ENCODE measurements at places on chromosomes 4 and X. TPM values are rescaled to one million over a fixed set of nuclear protein-coding genes. Genes with fewer than 3 reads are reported as not detected.

GRCh38 chr4:38330936-38331335 lies 333.1 kb upstream of the KLF3 start:
- no peaks in the 10 kb centered on the region for H3K36me3 ChIP-seq
- H3K4me3 ChIP-seq: no peak overlapping the region
- no peak overlapping the region for H3K27ac ChIP-seq
- no peak for DNase-seq
- H3K4me1 ChIP-seq: peaks cover 40% of the 10 kb centered on the region

The USP17L11 gene
- total RNA-seq: not detected

GRCh38 chr4:106364282-106364681 lies 4.3 kb downstream of the GIMD1 start:
- H3K27ac ChIP-seq: no peak overlapping the region
- no peaks in the 10 kb centered on the region for H3K36me3 ChIP-seq
- no peak overlapping the region for H3K4me3 ChIP-seq
- H3K4me1 ChIP-seq: peaks cover 7% of the 10 kb centered on the region

The SOWAHD gene
- not detected for total RNA-seq

DNA sequence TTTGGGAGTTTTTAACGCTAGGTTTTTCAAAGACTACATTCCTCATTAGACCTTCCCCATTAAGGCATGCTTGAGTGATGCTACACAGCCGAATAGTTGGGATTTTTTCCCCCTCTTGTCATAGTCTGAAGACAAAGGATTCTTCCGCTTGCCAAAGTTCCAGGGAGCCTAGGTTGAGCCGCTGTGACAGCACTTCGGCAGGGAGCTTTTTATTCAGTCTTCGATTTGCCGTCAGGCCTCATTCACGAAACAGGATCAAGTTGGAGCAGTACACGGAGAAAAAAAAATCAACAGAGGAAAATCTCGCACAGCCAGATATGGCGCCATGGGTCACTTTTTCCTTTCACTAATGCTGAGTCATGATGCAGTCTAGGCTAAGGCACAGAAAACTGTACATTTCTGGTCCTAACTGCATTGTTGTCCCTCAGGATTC lies 24.3 kb downstream of the SHROOM3 start:
- DNase-seq: no peak
- no peaks in the 10 kb centered on the region for H3K36me3 ChIP-seq
- no peaks in the 10 kb centered on the region for H3K27me3 ChIP-seq
- no peak overlapping the region for H3K27ac ChIP-seq
- H3K4me3 ChIP-seq: no peak overlapping the region

The SUV39H1 gene
- total RNA-seq: 6.5 TPM

DNA sequence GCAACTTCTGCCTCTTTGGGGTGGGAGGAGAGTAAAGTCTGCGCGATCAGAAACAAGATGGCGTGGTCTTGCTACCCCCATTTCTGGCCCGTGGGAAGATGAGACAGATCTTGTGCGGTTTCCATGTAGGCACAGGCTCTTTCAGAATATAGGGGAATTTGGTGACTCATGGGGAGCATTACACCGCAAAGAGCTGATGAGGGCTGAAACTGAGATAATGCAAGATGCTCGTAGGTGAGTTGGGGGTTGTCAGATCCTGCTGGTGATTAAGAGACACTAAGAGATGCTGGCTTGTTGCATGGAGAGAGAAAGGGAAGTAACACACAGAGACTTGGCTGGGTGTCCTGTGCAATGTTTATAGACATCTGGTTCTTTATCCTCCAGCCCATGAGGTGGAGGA lies 1.5 kb downstream of the EVC start:
- peaks cover 51% of the 10 kb centered on the region for H3K4me1 ChIP-seq
- peak overlapping the region; percentile 77 for H3K4me3 ChIP-seq
- H3K27me3 ChIP-seq: peaks cover 13% of the 10 kb centered on the region
- no peak for DNase-seq

The GAGE1 gene
- total RNA-seq: not detected

DNA sequence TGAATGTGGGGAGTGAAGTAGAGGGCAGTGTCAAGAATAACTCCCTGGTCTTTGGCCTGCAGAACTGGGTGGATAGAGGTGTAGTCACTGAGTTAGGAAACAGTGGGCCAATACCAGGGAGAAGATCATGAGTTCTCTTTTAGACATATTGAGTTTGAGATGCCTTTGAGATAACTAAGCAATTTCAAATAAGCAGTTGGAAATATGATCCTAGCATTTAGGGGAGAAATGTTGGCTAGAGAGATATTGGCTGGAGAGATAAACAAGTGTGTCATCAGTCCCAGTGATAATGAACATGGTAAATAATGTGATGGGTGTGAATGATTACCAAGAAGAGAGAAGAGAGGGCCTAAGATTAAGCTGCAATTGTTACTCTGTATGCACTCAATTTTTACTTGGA lies 95.3 kb upstream of the HPRT1 start:
- no peaks in the 10 kb centered on the region for H3K27me3 ChIP-seq
- H3K4me1 ChIP-seq: no peaks in the 10 kb centered on the region
- H3K36me3 ChIP-seq: no peaks in the 10 kb centered on the region
- DNase-seq: no peak

GRCh38 chr4:128394778-128395177 lies 107.2 kb upstream of the PGRMC2 start:
- no peaks in the 10 kb centered on the region for H3K36me3 ChIP-seq
- H3K27me3 ChIP-seq: no peaks in the 10 kb centered on the region
- H3K4me3 ChIP-seq: no peak overlapping the region
- DNase-seq: no peak
- no peak overlapping the region for H3K27ac ChIP-seq
- H3K4me1 ChIP-seq: peaks cover 22% of the 10 kb centered on the region

DNA sequence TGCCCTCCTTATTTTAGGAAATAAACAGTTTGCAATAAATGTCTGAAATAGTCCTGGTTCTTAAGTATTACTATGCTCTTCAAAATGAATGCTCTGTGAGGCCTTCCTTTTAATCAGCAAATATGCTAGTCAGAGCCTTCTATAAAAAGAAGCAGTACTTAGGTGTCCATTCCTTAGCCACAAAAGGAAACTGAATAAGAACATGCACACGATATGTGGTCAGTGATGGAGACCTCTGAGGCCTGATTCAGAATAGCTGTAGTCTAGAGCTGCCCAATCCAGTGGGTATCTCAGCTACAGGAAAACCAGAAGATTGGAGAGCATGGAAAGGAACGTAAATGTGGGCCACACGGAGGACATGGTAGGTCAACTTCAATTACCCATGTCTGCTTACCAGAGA lies 141.8 kb downstream of the RASL11B start:
- H3K4me1 ChIP-seq: no peaks in the 10 kb centered on the region
- no peak overlapping the region for H3K27ac ChIP-seq
- no peaks in the 10 kb centered on the region for H3K27me3 ChIP-seq

GRCh38 chr4:140738139-140738538 lies 18.0 kb downstream of the TBC1D9 start:
- DNase-seq: no peak
- H3K27me3 ChIP-seq: no peaks in the 10 kb centered on the region
- no peaks in the 10 kb centered on the region for H3K4me1 ChIP-seq
- no peak overlapping the region for H3K4me3 ChIP-seq
- H3K27ac ChIP-seq: no peak overlapping the region

- no peaks in the 10 kb centered on the region for H3K27me3 ChIP-seq
- no peak for DNase-seq
- no peaks in the 10 kb centered on the region for H3K36me3 ChIP-seq
- no peak overlapping the region for H3K27ac ChIP-seq
Measured at GRCh38 chr4:153573881-153574802, 108.0 kb downstream of the TMEM131L start.

The CT45A10 gene
- total RNA-seq: not detected

The SASH3 gene
- total RNA-seq: 3.9 TPM

DNA sequence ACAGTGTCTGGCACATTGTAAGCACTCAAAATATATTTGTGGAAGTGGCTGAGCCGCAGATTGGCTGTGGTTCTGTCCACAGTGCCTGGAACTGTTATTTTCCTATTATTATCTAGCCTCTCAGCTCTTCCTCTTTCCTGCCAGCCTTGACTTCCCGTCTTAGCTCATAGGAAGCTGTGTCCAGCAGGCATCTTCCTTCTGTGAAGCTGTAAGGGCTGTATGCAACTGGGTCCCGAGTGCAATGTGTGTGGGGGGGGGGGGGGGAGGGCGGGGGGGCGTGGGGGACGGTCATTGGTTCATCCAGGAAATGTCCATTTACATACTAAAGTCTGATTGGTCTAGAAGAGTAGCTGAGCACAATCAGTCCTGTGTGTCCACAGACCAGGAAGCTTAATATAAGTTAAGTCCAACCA lies 210.7 kb downstream of the PDGFRA start:
- H3K27me3 ChIP-seq: no peaks in the 10 kb centered on the region
- DNase-seq: no peak
- no peak overlapping the region for H3K27ac ChIP-seq
- H3K36me3 ChIP-seq: no peaks in the 10 kb centered on the region
- H3K4me1 ChIP-seq: no peaks in the 10 kb centered on the region
- peak overlapping the region; percentile 26 for H3K4me3 ChIP-seq

GRCh38 chrX:7925867-7926472 lies 1.2 kb downstream of the PNPLA4 start:
- peaks cover 13% of the 10 kb centered on the region for H3K4me1 ChIP-seq
- peaks cover 26% of the 10 kb centered on the region for H3K36me3 ChIP-seq
- DNase-seq: no peak
- H3K27me3 ChIP-seq: no peaks in the 10 kb centered on the region
- no peak overlapping the region for H3K27ac ChIP-seq
- H3K4me3 ChIP-seq: no peak overlapping the region

The GAB3 gene
- total RNA-seq: 2.5 TPM

The PDZD4 gene
- total RNA-seq: 3.4 TPM

DNA sequence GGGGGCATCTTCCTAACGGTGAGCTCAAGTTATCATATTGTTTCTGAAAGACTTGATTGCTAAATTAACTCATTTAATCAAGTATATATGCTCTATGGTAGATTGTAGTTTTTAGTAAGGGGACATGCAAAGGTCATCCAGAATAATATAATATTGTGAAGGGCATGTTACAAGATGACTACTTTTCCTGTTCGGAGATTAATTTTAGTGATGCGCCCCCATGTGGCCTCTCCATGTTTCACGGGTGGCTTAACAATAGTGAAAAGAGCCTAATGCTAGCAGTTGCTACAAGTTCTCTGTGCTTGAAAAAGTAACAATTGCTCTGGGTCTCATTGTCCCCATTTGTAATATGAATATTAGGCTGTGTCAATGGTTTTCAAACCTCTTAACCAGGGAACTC lies 12.2 kb downstream of the SMPX start:
- no peaks in the 10 kb centered on the region for H3K36me3 ChIP-seq
- H3K27me3 ChIP-seq: peaks cover 4% of the 10 kb centered on the region
- H3K4me3 ChIP-seq: no peak overlapping the region
- H3K4me1 ChIP-seq: no peaks in the 10 kb centered on the region

DNA sequence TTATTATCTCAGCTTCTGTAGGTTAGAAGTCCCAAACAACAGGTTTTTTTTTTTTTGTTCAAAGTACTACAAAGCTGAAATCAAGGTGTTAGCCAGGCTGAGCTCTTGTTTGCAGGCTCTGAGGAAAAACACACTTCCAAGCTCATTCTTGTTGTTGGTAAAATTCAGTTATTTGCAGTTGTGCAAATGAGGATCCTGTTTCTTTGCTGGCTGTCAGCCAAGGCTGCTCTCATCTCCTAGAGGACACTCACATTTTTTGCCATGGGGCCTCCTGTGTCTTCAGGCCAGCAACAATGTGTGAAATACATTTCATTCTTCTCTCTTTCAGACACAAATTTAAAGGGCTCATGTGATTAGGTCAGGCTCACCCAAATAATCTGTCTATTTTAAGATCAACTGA lies 60.3 kb upstream of the HSD17B10 start:
- no peaks in the 10 kb centered on the region for H3K27me3 ChIP-seq
- H3K36me3 ChIP-seq: no peaks in the 10 kb centered on the region
- no peaks in the 10 kb centered on the region for H3K4me1 ChIP-seq
- DNase-seq: no peak

- H3K36me3 ChIP-seq: no peaks in the 10 kb centered on the region
- H3K27me3 ChIP-seq: no peaks in the 10 kb centered on the region
- no peak overlapping the region for H3K4me3 ChIP-seq
Measured at GRCh38 chr4:171582961-171583581, 230.1 kb upstream of the GALNTL6 start.

- H3K27ac ChIP-seq: no peak overlapping the region
- no peaks in the 10 kb centered on the region for H3K4me1 ChIP-seq
- DNase-seq: no peak
- H3K4me3 ChIP-seq: no peak overlapping the region
- H3K27me3 ChIP-seq: no peaks in the 10 kb centered on the region
- H3K36me3 ChIP-seq: peaks cover 35% of the 10 kb centered on the region
Measured at GRCh38 chr4:145776208-145776607, 96.3 kb downstream of the C4orf51 start.

The TRIM61 gene
- not detected for total RNA-seq

GRCh38 chrX:9958183-9958582 lies 9.0 kb upstream of the CLDN34 start:
- DNase-seq: no peak
- no peak overlapping the region for H3K4me3 ChIP-seq
- H3K27me3 ChIP-seq: no peaks in the 10 kb centered on the region
- H3K36me3 ChIP-seq: no peaks in the 10 kb centered on the region

DNA sequence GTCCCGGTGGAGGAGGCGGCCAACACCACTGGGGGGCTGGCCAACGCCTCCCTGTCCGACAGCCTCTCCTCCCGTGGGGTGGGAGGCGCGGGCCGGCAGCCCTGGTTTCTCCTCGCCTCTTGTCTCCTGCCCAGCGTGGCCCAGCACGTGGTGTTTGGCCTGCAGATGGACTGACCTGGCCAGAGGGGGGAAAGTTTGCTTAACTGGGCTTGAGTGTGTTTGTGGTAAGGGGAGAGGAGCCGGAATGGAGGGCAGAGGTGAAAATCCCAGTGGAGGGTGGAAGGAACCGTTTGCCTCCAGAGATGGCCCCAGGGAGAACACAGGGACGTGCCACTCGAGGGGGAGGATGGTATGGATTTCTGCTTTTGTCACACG lies 27.6 kb downstream of the NYX start:
- no peak overlapping the region for H3K4me3 ChIP-seq
- H3K27me3 ChIP-seq: no peaks in the 10 kb centered on the region
- no peak overlapping the region for H3K27ac ChIP-seq
- H3K4me1 ChIP-seq: peaks cover 10% of the 10 kb centered on the region
- H3K36me3 ChIP-seq: no peaks in the 10 kb centered on the region

- no peak for DNase-seq
- no peak overlapping the region for H3K27ac ChIP-seq
- H3K4me3 ChIP-seq: no peak overlapping the region
- no peaks in the 10 kb centered on the region for H3K36me3 ChIP-seq
Measured at GRCh38 chrX:132059973-132060540, 37.0 kb downstream of the STK26 start.

DNA sequence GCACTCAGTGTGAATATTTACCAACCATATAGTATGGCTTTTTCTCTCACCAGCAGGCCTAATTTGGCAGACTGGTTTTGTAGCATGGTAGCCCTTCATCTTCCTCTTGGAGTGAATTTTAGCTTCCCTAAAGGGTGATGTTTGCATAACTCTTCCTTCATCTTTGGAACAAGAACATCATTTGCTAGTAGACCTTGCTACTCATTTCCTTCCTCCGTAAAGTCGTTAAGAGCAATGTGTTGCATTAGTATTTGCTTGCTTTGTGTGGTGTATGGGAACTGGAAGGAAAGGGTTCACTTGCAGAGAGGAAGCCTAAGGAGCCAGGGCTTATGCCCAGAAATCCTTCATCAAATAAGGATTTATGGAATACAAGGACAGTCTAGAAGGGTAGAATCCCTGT lies 50.2 kb upstream of the PGRMC2 start:
- no peak for DNase-seq
- H3K27me3 ChIP-seq: no peaks in the 10 kb centered on the region
- H3K4me1 ChIP-seq: no peaks in the 10 kb centered on the region
- no peaks in the 10 kb centered on the region for H3K36me3 ChIP-seq
- H3K27ac ChIP-seq: no peak overlapping the region

The IL21 gene
- total RNA-seq: 0.66 TPM

The GPRIN3 gene
- total RNA-seq: 1.5 TPM
